ENCODE measurements at places on chromosomes 16 and 17.

DNA sequence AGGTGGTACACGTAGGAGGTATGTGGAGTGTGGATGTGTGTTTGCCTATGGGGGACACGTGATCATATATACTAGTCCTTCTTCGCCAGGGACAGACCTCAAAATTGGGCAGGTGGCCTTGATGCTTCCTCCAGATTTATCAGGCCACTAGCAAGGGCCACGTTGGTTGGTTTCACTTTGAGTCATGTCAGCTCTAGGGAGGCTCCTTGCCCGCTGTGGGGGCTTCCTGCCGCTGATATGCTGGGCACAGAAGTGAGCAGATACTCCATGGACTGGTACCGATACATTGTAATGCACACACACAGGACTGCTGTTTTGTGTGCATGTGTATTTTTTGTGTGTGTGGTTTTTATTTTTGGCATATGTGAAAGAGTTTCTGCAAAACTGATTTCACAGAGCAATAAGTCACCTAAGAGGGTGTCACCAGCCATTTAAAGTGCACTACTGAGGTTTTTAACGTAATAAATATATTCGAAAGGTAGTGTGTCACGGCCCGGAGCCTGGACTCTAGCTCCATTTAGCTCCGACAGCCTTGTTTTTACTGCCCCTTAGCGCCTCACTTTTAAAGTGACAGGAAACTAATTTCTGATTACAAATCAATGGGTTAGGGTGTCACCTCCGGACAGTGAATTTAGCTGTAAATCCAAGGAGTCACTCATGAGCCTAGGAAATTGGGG lies 605.5 kb upstream of the SALL1 start:
- DNase-seq = no peak

DNA sequence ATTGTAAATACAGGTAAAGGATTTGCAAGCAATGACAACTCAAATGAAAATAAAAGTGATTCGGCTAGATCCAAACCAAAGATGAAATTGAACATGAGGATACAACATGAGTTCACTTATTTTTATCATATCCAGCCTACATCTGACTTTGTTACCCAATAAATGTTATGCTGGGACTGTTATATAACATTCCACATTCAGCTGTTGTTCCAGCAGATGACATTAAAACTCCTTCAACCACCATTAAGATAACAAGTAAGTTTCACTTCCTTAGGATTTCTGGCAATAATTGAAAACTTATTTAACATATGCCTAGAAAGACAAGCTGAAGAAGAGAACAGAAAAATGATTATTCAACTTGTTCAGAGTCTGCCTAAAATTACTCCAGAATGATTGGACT lies 729.4 kb downstream of the CDH11 start:
- no peak for DNase-seq

GRCh38 chr17:28963841-28964240 lies 12.5 kb upstream of the PHF12 start:
- DNase-seq = no peak

DNA sequence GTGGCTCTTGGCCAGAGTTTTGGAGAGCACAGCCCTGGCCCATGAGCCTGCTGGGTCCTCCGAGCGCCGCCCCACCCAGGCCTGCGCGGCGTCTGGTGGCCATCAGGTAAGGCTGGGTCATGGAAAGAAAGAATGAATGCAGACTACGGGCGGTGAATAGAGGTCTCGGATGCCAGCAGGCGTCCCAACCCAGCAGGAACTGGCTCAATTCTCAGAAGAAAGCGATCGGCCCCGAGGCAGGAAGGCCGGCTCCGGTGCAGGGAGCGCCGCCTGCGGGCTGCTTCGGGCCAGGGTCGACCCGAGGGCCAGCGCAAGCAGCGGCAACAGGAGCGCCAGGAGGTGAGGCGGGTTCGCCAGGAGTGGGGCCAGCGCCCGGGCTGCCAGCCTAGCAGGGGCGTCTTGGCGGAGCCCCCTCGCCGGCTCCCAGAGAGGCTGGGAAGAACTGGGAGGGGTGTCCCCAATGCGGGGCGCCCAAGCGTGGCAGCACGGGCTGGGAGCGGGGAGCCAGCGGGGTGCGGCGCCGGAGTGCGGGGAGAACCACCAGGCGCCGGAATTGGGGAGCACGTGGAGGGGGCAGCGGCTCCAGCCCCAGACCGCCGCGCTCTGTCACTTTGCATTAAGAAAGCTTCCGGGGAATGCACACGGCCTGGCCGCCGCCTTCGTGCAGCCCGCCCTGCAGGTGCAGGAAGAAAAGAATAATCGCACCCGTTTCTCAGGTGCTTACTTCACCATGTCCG lies 7.1 kb upstream of the TMC5 start:
- no peak for DNase-seq

DNA sequence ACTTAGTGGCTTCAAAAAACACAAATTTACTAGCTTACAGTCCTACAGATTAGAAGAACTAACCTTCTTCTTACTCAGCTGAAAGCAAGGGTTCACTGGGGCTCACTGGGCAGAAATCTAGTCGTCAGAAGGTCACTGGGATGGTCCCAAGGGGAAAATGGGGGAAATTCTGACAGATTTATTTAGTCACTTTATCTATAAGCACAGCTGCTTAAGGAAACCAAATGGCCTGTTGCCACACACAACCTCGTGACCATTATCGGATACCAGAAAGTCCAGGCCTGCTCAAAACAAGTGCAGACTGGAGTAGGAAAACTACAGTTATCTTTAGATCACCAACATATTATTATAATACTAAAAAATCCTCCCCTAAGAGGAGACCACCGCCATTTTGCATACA lies 374.6 kb upstream of the ASIC2 start:
- DNase-seq = no peak

DNA sequence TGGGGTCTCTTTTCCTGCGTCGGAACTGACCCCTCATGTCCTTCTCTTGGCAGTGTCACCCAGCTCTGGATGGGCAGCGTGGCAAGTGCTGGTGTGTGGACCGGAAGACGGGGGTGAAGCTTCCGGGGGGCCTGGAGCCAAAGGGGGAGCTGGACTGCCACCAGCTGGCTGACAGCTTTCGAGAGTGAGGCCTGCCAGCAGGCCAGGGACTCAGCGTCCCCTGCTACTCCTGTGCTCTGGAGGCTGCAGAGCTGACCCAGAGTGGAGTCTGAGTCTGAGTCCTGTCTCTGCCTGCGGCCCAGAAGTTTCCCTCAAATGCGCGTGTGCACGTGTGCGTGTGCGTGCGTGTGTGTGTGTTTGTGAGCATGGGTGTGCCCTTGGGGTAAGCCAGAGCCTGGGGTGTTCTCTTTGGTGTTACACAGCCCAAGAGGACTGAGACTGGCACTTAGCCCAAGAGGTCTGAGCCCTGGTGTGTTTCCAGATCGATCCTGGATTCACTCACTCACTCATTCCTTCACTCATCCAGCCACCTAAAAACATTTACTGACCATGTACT lies 13.2 kb downstream of the IGFBP4 start:
- no peak for DNase-seq

DNA sequence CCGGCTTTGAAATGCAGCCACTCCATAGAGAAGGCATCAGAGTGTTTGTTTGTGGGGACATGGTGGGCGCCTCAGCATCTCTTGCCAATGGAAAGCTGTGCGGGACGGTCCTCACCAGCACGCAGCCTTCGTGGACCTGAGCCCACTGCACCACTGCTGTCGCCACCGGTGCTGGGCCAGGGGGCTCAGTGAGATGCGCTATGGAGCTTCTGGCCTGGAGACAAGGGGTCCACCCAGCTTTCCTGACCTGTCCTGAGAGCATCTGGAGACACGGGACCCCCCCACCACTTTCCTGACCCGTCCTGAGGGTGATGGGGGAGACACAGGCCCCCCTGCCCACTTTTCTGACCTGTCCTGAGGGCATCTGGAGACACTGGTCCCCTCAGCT lies 79.4 kb downstream of the LMF1 start:
- no peak for DNase-seq

GRCh38 chr16:14109782-14110727 lies 38.9 kb downstream of the MRTFB start:
- no peak for DNase-seq

DNA sequence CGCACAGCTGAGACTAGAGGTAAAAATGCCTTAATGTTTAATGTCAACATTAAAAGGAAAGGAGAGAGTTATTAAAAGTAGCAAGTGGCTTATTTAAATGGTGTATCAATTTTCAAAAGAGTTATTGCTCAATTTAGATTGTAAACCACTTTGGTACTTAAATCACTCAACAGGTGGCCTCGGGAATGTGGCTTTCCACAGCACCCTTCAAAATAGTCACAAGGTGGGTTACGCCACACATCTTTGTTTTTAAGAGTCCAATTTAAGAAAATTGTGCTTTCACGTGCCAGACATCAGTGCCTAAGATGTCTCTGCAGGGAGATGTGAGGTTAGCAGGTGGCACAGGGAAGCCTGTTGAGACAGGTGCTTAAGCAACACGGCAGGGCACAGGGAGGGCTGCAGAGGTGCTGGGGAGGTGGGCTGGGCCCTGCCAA lies 27.5 kb upstream of the ADCY7 start:
- no peak for DNase-seq

GRCh38 chr17:48459070-48459844 lies 29.2 kb upstream of the SKAP1 start:
- DNase-seq = no peak

- no peak for DNase-seq
These were observed 15.0 kb downstream of the CAVIN1 start for GRCh38 chr17:42408061-42408460.

DNA sequence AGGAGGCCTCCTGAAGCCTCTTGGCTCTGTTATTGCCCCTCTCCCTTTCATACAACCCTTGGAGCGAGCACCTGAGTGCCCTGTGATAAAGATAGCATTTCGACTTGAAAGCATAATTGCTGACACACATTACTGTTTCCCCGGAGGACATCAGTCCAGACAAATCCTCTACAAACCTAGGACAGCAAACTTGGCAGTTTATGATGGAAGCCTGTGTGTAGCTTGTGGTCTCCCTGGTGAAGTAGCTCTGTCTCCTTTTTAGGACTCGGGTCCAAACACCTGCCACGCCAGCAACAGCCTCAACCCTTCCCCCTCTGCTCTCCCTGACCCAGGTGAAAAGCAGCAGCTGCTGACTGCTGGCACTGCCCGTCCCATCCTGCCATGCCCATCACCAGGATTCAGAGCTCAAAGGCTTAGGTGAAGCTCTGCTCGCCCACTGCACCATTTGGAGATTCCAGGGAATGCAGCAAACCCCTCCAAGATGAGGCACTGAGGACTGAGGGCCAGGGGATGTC lies 55.9 kb downstream of the IRX6 start:
- no peak for DNase-seq

- no peak for DNase-seq
These were observed 20.4 kb downstream of the RAP1GAP2 start for GRCh38 chr17:2816688-2817087.

DNA sequence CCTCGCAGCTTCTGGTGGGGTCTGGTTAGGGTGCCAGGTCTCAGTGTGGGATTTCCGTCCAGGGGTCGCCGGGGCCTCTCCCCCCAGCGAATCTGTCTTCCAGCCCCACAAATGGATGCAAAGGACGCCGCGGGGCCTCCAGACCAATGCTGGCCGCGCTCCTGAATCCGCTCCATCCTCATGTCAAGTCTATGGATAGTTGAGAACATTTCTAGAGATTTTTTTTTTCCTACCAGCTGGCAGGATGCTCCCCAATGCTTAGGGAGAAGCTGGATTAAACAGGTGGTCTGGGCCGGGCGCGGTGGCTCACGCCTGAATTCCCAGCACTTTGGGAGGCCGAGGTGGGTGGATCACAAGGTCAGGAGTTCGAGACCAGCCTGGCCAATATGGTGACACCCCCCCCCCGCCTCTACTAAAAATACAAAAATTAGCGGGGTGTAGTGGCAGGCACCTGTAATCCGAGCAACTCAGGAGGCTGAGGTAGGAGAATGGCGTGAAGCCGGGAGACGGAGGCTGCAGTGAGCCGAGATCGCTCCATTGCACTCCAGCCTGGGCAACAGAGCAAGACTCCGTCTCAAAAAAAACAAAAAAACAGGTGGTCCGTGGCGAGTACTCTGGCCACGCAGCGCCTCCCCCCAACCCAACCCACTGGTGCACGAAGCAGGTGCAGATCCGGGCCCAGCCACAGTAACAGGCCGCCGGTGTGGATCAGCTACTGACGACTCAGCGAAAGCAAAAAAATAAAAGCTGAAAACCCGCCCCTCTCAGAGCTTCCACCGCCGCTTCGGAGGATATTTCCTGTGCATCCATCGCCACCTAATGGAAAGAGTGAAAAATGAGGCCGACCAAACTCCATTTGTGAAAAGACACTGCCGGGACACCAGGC lies 1.1 kb upstream of the NXN start:
- DNase-seq = no peak

DNA sequence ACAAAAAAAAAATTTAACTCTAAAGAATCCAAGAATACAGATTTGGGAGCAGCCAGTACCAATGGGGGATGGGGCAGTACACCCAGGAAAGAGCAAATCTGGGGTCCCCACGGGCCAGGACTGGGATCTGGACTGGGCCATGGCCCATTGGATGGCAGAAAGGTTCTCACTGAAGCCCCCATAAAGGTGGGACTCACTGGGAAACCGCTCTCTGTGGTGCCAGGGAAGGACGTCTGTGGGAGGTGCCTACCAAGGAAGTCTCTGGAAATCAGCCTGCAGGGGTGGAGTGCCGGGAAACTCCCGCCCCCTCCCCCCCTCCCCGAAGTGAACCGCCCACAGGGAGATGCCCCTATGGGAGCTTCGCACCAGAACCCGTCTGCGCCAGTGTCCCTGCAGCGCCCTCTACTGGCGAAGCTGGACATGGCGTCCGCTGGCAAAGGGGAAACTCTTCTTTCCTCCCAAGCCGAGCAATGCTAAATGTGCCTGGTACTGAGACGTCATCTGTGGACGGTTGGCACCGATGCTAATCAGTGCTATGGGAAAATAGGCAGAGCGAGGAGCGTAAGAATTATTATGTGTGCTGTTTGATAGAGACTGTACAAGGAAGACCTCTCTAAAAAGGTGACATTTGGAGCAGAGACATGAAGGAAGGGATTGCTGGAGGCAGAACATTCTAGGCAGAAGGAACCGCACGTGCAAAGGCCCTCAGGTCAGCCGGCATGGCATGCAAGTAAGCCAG lies 671.1 kb downstream of the WWOX start:
- no peak for DNase-seq

- DNase-seq = no peak
These were observed 14.2 kb downstream of the LGALS3BP start for GRCh38 chr17:78965491-78965924.

DNA sequence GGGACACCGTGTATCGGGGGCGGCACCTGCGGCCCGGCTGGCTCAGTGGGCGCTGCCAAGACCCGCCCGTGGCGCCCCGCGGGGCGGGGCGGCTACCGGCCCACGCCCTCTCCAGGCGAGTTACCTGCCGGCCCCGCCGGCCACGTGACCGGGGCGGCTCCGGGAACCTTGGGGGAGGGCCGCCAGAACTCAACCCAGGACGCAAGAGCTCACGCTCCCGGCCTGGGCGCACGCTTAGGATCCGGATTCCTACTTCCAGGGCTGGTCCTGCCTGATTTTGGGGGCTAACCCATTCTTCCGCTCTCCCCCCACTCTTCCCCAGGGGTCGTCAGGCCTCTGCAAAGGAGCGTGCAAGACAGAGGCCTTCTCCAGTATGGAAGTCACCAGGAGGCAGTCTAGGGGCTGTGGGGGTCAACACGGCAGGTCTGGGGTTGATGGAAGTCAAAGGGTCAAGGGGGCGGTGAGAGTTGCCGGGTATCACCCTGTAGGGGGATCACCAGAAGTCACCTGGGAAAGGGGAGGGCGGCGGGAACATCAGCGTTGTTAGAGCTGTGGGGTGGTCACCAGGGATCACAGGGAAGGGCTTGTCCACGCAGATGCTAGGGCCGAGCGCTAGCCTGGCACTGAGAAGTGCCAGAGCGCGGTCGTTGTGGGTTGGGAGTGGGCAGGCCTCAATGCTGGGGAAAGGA lies 354 bp upstream of the ESRP2 start:
- DNase-seq = no peak

Measured in ascending aorta (tissue), 2 donors.